ENCODE measurements at places on chromosomes 3 and 15.

DNA sequence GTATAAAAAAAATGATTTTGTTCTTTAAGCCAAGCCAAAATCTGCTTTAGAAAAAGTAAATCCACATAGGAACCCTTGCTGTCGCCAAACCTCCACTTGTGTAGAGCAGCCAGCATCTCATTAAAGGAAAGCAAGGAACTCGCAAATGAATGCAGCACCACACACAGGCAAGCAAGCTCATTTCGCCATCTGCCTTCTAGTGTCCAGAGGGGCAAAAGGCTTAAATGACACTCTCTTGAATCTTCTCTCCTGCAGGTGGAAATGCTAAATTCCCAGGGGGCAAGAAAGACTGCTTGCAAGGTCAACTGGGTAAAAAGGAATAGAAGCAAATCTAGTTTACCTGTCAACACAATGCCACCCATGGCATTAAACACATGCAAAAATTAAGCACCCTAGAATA, 2.4 kb downstream of the MB21D2 start:
- DNase-seq = peak; percentile 81

GRCh38 chr3:47283193-47283537, 421 bp downstream of the KLHL18 start:
- peak; percentile 22 for DNase-seq

DNA sequence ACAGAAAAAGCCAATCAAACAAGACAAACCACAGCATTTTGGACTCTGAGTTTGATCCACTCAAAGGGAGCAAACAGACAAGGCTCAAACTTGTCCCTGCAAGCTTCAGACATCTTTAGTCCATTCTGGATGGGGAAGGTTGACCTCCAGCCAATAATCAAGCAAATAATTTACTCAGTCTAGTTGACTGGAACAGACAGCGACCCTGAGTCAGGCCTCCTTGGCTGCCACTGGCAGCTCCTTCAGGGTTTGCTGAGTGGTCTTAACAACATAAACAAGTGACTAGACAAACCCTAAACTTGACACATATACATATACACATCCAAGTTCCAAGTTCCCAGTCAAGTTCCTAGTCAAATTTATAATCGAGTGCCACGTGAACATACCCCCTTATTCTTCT, 313.9 kb downstream of the POLQ start:
- no peak for DNase-seq

- peak; percentile 59 for DNase-seq
Measured at GRCh38 chr3:115148142-115148790, 1.2 kb upstream of the ZBTB20 start.

DNA sequence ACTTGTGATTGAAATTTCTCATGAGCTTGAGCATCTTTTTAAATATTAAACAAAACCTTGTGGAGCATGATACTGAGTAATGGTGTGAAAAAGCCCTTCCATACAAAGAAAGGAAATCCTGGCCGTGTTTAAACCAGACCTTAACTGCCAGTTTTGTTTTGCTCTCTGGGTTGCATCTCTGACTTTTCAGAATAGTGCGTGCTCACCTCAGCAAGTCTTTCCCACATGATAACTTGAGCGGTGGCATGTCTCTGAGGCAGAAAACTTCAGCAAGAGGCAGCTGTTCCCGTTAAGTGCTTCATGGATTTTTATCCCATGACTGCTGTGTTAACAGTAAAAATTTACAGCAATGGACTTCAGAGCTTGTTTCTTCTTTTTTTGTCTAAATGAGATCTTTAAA, 393.3 kb downstream of the FEZF2 start:
- DNase-seq = no peak

DNA sequence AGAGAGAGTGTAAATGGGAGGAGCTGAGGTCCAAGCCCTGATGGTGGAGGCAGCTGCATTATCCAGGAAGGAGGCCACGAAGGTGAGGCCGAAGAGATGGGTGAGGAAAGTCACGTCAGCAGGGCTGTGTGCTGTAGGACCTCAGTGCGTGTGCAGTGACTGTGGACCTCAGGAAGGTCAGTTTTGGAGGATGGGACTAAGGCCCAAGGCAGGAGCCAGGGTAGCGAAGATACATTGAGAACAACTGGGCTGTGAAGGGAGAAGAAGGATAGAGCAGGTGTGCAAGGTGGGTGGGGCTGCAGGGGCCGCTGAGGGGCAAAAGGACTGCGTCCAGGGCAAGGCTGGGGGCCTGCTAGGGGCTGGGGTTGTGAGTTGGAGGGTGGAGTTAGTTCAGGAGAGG, 4.9 kb downstream of the KLHL40 start:
- no peak for DNase-seq

- DNase-seq = no peak
Measured at GRCh38 chr15:39511000-39511915, 69.6 kb upstream of the THBS1 start.

- no peak for DNase-seq
Measured at GRCh38 chr15:98035134-98035533, 74.6 kb downstream of the ARRDC4 start.

DNA sequence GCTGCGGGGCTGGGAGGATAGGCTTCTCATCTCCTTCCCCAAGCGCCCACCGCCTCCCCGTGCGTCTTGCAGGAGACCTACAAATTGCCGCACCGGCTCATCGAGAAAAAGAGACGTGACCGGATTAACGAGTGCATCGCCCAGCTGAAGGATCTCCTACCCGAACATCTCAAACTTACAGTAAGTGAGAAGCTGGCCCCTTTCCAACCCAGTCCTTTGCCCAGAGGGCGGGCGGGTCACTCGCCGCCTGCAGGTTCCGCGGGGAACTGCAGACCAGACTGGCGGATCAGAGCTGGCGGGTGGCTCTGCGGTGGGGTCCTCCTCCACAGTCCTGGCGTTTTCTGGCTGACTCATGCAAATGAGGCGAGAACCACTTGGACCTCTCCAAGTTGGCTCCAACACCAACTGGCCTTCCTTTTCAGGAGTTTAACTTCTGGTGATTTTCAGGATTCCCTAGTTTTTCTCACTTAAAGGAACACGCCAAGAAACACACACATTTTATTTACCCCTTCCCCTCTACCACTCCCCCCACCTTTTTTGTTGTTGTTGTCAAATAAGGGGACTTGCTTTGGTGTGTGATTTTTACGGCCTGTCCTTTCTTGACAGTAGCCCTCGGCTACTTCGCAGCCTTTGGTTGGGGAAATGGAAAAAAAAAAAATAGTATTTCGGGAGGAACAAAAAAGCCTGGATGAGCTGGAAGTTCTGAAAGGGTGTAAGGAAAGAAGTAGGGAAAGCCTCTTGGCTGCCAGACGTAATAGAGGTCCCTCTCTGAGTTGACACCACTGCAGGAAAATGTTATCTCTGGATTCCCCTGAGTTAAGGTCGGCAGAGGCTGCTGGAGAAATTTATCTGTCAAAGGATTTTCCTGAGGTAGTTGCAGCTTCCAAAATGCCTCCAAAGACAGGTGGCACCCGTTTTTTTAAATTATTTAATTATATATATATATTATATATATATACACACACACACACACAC, 1.3 kb downstream of the BHLHE40 start:
- DNase-seq = peak; percentile 70

DNA sequence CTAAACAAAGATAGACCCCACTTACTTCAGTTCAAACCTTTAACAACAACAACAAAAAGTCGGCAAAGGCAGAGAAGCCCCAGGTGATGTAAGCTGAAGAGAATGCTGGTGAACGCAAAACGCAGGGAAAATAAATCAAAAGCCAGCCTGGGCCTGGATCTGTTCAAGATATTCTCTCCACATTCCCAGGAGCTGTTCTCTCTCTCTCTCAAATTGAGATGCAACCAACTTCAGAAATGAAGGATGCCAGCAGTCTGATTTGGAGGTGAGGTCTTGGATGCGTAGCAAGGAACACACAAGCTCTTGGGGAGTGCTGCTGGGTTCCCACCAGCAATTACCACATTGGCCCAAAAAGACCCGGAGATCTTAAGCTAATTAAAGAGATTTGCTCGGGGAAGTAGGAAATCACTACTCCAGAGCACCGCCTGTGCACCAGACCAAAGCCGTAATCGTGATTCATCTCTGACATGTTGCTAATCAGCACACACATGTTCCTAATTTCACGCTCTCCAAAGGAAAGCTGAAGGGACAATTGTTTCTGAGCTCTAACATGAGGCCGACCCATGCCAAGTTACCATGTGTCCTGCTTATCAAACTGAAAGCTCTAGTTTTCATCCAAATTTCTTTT, 37.1 kb downstream of the IL17RD start:
- DNase-seq = no peak

GRCh38 chr3:175668300-175668699, 809.2 kb downstream of the NAALADL2 start:
- no peak for DNase-seq

- DNase-seq = no peak
Measured at GRCh38 chr3:169505577-169506230, 157.8 kb downstream of the MECOM start.

GRCh38 chr15:43518197-43518761, 871 bp downstream of the MAP1A start:
- peak; percentile 78 for DNase-seq

- no peak for DNase-seq
Measured at GRCh38 chr15:101276501-101277037, 716 bp downstream of the SELENOS start.

GRCh38 chr3:77281721-77282120, 241.8 kb downstream of the ROBO2 start:
- no peak for DNase-seq

DNA sequence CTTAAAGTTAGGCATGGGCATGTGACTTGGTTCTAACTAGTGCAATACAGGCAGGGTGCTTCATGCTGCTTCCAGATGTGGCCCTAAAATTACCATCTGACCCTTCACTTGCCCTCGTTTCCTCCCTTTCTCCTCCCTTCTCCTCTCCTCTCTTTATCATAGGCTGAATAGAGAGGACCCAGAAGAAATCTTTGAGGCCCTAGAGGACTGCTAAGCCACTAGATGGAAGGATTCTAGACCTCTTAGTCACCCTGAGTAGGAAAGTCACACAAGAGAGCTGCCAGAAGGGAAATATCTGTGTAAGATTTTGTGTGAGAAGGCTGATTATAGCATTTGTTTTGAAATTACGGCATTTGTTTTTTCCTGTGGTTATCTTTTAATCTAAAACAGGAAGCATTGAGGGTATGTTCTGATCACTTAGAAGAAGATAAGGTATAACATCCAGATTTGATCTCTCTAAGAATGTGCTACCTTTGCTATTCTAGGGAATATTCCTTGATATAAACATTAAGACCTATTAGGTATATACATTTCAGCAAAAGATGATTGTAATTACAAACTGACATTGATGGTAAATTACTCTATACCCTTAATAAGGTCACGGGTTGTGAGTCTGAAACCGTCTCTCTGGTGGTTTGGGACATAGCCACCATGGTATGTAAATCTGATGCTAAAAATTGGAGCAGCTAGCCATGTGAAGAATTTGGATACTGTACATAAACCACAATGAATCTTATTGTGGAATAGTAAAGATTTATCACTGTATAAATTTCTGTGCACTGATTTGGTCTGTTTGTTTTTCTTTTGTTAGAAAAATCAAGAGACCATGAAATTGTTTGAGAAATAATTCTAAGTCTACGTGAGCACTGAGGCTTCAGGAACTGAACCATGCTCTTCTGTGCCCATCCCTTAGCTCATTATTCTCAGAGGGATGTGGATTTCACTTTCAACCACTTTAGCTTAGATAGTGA, 84.1 kb downstream of the TP63 start:
- no peak for DNase-seq

DNA sequence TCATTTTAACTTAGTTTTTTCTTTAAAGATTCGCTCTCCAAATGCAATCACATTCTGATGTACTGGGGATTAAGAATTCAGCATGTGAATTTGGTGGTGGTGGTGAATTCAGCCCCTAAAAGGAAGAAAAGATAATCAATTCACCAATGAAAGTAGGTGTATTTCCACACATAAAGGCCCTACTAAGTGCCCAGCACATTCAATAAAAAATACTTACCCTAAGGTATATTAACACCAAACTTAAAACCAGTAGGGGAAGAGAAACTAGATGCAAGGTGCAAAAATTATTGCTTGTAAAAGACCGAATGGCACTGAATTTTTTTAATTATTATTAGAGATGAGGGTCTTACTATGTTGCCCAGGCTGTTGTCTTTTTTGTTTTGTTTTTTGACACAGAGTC, 16.8 kb upstream of the SUCNR1 start:
- DNase-seq = no peak

GRCh38 chr3:12184541-12184940, 25.8 kb upstream of the TIMP4 start:
- DNase-seq = no peak

GRCh38 chr15:92417716-92418115, 24.0 kb downstream of the ST8SIA2 start:
- DNase-seq = no peak

GRCh38 chr3:26375843-26376530, 246.6 kb upstream of the LRRC3B start:
- peak; percentile 32 for DNase-seq

DNA sequence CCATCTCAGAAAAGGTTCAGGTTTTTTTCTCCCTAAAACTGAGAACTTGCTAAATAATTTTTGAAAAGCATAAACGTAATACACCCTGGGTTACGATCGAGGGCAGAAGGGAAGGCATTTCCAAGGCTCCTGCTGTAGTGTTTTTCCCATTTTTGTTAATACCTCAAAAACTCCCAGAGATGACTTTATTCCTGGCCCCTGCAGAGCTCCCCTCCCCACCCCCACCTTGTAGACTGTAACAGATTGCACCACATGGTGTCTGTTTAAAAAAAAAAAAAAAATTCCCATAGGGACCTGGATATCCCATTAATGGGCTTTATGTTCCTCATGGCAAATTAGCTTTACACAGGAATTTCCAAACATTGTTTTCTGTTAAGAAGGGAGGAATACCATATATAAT, 38.2 kb downstream of the FEZF2 start:
- no peak for DNase-seq

DNA sequence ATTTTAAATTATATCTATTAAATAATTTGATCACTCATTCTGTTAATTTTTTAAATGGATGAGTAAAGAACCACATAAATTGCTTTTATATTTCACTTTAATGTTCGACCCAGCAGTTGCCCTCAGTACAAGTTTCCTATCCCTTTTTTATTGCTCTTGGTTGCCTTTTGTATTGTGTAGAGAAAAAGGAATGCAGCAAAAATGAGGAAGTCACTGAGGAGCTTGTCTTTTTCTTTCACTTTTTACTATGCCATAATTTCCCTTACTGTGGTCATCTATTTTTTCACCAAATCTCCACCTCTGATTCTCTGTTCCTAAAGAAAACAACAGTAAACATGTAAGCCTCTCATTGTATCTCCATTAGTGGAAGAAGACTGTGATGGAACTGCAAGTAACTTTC, 122.7 kb downstream of the B3GALNT1 start:
- DNase-seq = peak; percentile 32

Data from pons (tissue), 1 donor.